ENCODE measurements at places on chromosomes 6 and 20. TPM values are rescaled to one million over a fixed set of nuclear protein-coding genes. Genes with fewer than 3 reads are reported as not detected.

The STMND1 gene
- 0.71 TPM for total RNA-seq

The BNIP5 gene
- total RNA-seq: not detected

The MATN4 gene
- 0.66 TPM for total RNA-seq

The MUC22 gene
- total RNA-seq: not detected

The ELOVL5 gene
- total RNA-seq: 91.9 TPM

The POU5F1 gene
- not detected for total RNA-seq

The FUT9 gene
- total RNA-seq: not detected

The ARMC2 gene
- 5.7 TPM for total RNA-seq

The PDE7B gene
- total RNA-seq: not detected
